Occipital lobe (tissue), 3 donors: ENCODE measurements at places on chromosomes 5 and 9. TPM values are rescaled to one million over a fixed set of nuclear protein-coding genes. Genes with fewer than 3 reads are reported as not detected.

DNA sequence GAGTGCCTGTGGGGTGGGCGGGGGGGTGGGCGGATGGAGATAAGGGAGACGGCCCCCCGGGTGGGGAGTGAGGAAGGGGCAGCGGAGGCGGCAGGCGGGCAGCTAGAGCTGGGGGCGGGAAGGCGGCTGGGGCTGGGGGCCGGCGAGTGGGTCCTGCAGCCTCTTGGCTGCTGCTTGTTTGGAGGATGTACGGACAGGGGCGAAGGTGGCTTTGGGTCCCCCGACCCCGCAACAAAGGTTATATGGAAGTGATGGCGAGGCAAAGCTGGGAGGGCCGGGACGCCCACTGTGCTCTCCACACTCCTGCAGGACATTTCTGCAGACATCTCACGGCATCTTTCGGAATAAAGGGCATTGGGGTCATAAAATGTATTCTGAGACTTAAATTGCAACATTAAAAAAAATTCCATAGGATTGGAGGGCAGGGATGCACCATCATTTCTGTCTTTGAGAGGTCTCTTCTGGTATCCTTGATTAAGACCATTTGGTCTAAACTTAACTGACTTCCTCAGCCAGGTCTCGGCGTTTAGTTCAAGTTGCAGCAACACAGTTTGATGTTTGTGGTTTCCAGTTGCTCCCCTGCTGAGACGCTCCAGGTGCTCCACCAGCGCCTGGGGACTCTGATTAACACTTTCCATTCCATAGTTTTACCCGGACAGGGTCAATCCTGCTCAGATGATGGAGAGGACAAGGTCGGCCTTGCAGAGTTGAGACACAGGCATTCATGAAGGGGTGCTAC, 101.6 kb upstream of the SSBP2 start:
- DNase-seq: no peak

GRCh38 chr9:32403567-32404260, 19.3 kb downstream of the ACO1 start:
- no peak for DNase-seq

GRCh38 chr5:143398053-143398355, 5.5 kb downstream of the NR3C1 start:
- no peak for DNase-seq

DNA sequence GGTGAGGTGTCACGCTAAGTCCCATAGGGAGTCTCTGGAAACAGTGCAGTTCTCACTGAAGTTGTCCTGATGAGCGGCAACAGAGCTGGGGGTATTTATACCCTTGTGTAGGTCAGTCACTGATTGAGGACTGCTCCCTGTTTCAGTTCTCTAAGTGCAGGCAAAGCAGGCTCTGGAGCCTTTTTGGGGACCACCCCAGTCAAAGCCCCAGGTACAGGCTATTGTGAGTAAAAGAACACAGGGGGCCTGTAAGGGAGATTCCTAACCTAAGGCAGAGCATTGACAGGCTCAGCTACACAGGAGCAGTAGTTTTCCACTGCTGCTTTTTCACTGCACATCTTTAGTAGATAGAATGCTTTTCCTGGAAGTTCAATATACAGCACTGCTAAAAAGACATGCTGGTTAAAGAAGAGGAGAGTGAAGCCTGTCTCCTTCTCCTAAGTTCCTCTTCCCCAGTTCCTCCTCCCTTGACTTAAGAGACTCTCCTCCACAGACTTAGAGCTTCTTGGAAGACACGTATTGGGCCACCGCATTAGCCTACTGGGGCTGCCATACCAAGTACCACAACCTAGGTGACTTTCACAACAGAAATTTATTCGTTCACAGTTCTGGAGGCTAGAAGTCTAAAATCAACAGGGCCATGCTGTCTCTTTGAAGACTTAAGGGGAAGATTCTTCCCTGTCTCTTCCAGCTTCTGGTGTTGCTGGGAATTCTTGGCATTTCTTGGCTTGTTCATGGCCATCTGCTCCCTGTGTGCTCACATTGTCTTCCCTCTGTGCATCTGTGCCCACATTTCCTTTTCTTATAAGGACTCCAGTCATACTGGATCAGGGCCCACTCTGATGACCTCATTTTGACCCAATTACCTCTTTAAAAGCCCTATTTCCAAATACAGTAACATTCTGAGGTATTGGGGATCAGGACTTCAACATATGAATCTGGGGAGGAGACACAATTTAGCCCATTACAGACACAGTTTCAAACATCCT, 221.0 kb downstream of the ESM1 start:
- DNase-seq: no peak

DNA sequence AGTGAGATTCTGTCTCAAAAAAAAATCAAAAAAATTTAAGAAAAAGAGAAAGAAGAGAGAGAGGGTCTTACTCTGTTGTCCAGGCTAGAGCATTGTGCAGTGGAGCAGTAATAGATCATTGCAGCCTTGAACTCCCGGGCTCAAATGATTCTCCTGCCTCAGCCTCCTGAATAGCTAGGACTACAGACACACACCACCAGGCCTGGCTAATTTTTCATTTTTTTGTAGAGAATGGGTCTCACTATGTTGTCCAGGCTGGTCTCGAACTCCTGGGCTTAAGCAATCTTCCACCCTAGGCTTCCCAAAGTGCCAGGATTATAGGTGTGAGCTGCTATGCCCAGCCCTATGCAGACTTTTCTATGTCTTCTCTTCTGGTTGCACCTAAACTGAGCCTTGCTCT, 25.0 kb downstream of the RRAGA start:
- no peak for DNase-seq

DNA sequence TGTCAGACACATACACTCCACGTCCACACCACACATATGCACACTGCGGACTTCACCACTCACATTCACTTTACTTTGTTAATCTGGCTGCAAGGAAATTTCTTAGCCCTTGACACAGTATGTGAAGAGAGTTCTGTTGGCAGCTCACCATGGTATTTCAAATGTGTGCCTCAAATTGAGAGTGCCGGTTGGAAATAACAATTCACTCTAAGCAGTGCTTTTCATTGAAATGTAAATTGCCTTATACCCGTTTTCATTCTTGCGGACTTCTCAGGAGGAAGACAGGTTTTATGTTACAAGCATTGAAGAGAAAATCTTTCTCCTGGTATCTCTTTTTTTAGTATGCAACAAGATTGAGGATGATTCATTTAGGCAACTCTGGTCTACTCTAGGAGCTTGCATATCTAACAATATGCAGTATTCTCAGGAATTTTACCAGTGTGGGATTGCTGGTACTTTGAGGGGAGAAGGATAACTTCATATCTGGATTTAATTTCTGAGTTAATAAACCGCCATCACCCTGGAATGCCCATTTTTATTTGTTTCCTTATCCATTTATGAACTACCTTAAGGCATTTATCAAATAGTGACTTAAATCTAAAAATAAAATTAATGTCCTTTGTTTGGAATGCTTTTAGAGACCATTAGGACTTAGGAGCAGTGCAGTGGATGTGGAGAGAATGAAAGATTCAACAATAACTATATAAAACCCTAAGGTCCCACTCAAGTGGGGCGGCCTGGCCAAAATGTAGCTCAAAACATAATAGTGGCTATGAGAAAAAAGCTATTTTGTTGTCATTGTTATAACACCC, 87.0 kb downstream of the IQGAP2 start:
- DNase-seq: no peak

GRCh38 chr5:140875085-140876065, at the start of gene PCDHA12:
PCDHA12 (plus strand) TSS chr5:140875308; CDS start chr5:140875473, 165 bp downstream.
- no peak for DNase-seq

DNA sequence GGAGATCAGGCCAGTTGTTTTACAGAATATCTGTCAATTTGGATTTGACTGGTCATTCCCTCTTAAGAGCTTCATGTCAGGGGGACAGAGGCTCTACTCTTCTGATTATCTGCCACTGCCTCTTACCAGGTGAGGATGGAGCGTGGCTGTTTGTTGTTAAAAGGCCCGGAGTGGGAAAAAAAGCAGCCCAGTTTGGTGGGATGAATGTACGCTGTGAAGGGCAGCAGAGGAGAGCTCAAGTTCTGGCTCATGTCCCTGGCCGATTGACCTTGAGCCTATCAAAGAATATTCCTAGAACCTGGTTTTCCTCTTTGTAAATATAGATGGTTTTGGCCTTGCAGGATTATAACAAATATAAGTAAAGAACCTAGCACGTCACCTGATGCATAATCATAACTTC, 16.3 kb upstream of the SHB start:
- DNase-seq: no peak

DNA sequence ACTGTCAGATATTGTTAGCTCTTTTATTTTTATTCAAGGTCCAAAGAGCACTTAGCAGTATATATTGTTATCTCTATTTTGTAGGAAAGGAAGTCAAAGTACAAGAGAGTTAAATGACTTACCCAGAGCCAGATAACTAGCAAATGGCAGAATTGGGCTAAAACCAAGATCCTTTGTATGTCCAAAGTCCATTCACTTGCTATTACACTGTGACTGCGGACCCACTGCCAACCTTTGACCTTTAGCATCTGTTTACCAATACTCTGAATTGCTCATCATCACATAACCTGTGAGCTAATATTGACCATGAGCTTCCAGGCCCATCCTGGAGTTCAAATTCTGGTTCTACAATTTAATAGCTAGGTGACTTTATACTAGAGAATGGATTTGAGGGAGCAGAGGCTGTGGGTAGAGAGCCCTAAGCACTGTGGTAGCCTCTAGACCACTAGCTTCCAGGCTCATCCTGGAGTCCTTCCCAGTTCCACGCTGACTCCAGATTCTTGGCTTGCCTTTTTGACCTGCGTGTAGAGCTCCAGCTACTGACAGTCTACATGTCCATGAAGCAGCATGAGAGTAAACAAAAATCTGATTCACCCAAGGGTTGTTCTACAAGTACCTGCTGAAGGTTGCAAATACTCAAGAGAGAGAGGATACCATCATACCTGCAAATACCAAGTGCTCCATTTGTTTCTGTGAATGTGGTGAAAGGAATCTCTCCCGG, 424.0 kb downstream of the SH3GL2 start:
- no peak for DNase-seq

DNA sequence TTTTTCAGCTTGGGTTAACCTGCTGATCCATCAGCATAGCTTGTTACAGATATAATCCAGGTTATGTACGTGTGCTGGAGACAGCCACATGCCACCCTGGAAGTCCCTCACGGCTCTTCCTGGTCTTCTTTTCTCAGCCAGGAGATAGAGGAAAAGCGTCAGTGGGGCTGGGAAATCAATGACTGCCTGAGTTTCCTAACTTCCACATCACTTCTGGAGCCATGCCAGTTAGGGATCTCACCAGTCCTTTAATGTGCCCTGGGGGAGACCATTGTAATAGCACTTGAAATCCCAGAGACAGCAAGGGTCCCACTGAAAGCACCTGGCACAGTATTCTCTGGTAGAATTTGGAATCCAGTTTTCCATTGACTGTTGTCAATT, 29.2 kb downstream of the ANXA2R start:
- DNase-seq: no peak

- no peak for DNase-seq
Measured at GRCh38 chr9:129380961-129381401, 202.9 kb upstream of the IER5L start.

- DNase-seq: no peak
Measured at GRCh38 chr5:180499684-180500083, 5.5 kb downstream of the CNOT6 start.

DNA sequence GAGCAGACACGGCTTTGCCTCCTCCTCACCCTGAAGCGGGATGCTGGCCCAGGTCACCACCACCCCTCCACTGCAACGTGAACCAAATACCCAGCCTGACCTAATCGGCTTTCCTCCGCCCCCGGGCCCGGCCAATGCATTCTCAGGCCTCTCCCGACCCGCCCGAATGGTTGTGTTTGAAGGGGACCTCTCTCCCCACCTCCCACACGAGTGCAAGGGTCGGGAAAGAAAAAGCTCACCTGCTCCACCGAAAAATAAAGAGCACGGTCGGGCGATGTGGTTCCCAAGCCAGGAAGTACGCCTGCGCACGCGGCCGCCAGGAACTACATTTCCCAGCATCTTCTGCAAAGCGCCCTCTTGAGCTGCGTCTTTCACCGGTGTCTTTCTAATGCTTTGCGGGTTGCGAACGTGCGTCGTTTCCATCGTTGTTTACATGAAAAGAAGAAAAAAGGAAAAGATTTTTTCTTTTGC, at the start of gene ZNF883:
Gene ZNF883, minus strand, starts transcription at position 282 of the 471 bp plus-strand sequence.
- peak; percentile 51 for DNase-seq

- no peak for DNase-seq
Measured at GRCh38 chr5:33850100-33850594, 41.6 kb downstream of the ADAMTS12 start.

DNA sequence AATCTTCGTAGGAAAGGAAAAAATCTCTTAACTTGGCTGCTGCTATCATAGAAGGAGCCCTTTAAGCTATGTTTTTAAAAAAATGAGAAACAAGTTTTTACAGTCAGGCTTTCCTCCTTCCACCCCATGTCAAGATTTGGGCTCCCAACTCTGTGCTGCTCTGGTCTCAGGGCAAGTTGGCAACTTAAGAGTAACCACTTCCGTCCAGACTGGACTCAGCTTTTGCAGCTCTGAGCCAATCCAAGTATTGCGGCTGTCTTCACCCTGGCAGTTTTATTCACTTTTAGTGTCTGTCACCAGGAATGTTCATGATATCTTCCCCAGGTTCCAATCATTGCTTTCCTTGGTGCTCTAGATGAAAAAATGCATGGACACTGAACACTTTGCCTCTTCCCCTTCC, 115.9 kb upstream of the GAS1 start:
- DNase-seq: no peak

DNA sequence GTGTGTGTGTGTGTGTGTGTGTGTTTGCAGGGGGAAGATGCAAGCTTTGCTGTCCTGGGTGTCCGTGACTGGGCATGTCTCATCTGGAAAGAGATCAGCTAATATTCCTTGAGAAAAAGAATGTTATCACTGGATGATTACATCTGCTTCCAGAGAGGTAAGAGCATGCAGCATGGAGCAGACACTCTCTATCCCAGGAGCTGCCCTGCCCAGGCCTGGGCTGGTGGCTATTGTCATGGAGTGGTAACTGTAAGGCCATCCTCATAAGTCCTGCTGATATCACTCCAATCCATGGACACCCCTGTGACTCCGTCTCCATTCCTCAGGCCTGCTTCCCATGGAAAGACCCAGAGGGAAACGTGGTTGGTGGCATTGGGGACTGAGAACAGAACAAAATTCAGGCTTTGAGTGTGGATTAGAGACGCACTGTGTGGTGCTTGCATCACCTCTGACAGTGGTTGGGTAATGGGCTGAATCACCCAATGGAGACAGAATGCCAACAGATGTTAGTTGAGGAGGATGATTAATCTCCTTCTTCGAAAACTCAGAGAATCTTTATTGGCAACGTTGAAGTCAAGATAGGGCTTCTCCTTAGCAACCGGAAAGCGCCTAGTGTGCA, 52.0 kb upstream of the KCNIP1 start:
- DNase-seq: no peak

GRCh38 chr5:109506556-109506955, 96.8 kb upstream of the PJA2 start:
- no peak for DNase-seq

- no peak for DNase-seq
Measured at GRCh38 chr9:97406620-97407177, 5.2 kb upstream of the TDRD7 start.

The PAEP gene
- total RNA-seq: not detected

The CCDC192 gene
- not detected for total RNA-seq

The TRMO gene
- 14.7 TPM for total RNA-seq

The TXNDC8 gene
- not detected for total RNA-seq

The GALT gene
- total RNA-seq: 32.4 TPM

The SERF1A gene
- total RNA-seq: 20.1 TPM

The S1PR3 gene
- total RNA-seq: 7.6 TPM
